ENCODE measurements at places on chromosomes 4 and X. TPM values are rescaled to one million over a fixed set of nuclear protein-coding genes. Genes with fewer than 3 reads are reported as not detected.
A peak's percentile ranks its signal among the peaks of the same experiment; 100 is the strongest.

GRCh38 chr4:6225469-6225868, 25.1 kb upstream of the JAKMIP1 start:
- DNase-seq, result no peak

DNA sequence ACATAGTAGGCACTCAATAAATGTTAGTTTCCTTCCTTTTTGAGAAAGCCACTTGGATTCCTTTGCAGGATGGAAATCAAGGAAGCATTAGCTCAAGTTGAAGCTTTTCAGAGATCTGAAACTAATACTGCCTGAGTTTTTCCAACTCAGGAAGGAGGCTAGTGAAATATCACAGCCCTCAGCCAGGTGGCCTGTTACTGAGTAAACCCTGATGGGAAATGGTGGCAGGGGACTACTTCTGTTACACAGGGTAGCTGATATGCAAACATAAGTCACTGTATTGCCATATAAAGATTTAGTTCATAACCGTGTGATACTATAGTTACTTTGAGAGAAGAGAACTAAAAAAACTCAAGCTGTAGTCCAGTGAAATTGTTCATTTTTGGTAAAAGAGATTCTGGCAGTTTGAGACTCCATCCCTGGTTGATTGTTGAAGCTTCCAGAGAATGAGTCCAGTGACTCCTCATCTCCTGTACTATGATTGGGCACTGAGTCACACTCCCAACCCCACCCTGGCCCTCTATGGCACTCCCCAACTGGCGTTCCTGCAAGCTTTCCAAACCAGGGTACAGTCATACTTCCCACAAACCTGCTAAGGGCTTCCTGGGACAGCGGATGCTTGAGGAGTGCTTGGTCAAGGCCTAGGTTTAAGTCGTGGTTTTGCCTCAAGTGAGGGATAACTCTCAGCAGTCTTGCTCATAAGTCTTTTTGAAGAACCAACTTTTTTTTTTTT, 81.8 kb downstream of the MID1IP1 start:
- DNase-seq, result no peak

Gene IQCM
- total RNA-seq, result not detected

DNA sequence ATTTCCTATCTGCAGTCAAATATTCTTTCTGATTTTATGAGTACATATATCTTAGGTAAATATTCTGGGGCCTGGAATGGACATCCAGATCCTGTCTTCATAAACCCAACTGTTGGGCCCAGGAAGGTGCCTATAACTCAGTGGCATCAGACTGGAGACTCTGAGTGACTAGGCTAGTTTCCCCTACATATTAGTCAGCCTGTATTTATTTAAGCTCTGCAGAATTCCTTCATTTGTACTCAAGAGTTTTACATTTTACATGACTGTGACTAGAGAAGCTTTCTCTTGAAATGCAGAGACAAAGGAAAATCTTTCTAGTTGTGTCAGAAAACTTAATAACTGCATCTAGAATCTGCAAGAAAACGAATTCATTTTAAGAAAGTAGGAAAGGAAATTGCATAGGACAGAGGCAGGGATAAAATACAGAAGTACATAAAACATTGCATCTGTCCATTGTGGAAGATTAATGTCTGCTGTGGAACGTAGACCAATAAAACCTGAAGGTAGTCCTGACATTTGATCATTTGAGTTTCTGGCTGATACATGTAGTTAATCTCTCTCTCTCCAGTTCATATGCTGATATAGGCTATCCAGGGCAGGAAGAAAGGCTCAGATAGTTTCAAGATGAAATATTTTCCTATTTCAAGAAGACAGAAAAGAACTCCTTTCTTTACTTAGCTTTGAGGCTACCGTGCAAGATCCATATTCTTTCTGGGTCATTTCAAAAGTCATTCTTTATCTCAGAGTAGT, 78.2 kb downstream of the OPHN1 start:
- DNase-seq, result no peak

DNA sequence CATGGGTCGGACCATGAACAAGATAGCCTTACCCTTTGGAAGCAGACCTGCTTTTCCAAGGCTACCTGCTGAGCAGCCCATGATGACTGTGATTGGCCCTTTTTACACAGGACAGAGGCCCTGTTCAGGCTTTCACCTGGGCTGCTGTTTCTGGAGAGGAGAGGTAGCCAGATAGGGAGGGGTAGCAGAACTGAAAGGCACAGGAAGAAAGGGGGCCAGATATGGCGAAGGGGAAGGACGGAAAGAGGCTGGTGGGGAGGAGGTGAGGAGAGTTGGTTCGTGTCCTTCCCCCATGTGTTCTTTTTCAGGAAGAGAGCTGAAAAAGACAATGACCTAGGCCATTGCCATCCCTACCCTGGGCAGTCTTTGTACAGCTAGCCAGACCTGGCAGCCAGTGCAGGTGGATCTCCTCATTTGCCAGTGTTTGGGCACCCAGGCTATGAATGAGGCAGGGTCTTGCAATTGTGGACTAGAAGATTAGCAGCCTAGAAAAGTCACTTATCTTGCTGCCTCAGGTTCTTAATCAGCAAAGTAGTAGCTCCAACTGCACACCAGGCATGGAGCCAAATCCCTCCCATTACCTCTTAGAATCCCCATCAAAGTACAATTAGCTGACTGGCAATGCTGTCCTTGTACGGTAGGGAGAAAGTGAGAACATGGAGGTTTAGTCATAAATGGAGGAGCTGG, 139.6 kb downstream of the AMMECR1 start:
- no peak for DNase-seq

DNA sequence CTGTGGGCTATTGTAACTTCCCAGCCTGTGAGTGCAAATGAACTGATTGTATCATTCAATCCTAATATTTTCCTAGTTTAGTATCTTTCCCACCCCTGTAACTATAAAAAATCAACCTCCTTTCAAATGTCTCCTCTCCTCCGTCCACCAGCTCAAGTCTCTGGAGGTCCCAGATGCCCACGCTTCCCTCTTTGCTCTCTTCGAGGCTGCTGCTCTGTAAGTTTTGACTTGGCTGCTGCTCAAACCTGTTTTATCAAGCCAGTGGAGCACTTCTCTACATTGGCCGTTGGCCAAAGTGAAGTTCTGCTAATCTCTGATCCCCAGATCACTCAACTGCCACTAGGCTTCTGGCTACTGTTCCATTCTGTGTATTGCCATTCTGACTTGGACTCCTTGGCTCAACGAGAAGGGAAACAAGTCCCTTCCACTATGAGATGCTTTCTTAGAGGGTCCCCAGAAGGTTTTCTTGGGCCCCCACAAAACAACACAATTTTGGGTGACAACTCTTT, 60.7 kb upstream of the RAPGEF2 start:
- no peak for DNase-seq

DNA sequence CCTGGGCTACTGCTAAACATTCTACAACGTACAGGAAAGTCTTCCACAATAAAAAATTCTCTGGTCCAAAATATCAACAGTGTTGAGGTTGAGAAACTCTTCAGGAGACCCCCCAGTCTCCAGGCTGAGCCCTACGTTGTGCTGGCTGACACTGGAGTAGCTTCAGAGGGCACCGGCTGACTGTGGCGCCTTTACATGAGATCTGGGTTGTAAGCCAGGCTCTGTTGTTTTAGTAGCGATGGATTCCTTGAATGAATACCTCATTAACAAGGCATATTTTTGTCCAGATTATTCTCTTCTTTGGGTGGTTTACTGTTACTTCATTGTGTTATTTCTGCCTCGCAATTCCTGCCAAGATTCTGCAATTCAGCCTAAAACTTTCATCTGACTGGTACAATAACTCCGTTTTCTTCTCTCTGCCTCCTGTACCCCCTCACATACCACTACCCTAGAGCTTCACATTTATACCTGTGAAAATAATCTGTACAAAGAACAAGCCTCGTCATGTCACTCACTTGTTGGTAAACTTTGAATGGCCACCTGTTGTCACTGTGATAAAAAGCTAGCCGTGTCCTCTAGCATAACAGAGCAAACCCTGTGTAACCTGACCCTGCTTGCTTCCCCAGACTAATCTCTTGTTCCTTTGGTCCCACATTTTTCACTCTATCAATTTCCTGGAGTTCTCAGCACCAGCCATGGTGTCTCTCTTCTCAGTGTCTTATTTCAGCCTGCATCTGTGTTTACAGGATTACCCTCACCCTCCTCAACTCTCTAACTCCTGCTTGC, 1476.1 kb upstream of the TENM3 start:
- no peak for DNase-seq

- DNase-seq, result no peak
These were observed 722 bp downstream of the FGF16 start for GRCh38 chrX:77447653-77448569.

Gene POU3F4
- total RNA-seq, result not detected

Gene PITX2
- total RNA-seq, result 17.4 TPM

DNA sequence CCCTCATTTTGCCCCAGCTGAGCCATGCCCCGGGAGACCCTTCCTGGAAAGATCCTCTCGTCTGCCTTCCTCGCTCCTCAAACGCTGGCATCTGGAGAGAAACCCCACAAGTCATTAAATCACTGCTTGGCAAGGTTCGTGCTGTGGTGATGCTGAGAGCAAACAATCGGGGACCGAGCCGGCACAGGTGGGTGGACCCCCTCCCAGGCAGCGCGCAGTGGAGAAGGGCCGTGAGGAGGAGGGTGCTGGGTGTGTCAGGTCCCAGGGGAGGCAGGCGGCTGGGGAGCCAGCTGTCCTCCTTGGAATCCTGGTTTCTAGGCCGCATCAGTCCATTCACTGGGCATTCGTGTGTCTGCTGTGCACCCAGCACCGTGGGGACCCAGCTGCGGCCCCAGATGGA, 64.9 kb upstream of the PSAPL1 start:
- DNase-seq, result no peak

- peak; percentile 88 for DNase-seq
These were observed 74.8 kb upstream of the MTNR1A start for GRCh38 chr4:186630128-186630527.

- no peak for DNase-seq
These were observed 92.7 kb upstream of the ARX start for GRCh38 chrX:25108481-25108880.

GRCh38 chr4:81982846-81983540, 390.8 kb downstream of the HNRNPD start:
- no peak for DNase-seq

- no peak for DNase-seq
These were observed 21.4 kb upstream of the FAM9B start for GRCh38 chrX:9055354-9055753.

DNA sequence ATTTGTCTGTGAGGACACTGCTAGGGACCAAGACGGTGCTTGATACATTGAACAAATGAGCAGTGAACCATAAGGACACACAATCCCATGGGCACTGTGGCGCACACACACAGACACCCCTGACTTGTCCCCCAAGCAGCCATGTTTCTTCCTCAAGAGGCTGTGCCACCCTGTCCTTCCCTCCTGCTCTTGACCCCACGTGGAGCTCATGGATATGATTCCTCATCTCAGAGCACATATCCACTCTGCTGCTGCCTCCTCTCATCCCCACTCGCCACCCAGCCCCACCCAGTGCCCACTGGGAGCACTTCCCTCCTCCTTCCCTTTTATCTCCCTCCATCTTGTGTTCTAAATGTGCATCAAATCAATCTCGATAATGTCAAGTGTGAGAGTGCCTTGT, 102.4 kb downstream of the PARM1 start:
- DNase-seq, result no peak

Gene FAM9C
- not detected for total RNA-seq

DNA sequence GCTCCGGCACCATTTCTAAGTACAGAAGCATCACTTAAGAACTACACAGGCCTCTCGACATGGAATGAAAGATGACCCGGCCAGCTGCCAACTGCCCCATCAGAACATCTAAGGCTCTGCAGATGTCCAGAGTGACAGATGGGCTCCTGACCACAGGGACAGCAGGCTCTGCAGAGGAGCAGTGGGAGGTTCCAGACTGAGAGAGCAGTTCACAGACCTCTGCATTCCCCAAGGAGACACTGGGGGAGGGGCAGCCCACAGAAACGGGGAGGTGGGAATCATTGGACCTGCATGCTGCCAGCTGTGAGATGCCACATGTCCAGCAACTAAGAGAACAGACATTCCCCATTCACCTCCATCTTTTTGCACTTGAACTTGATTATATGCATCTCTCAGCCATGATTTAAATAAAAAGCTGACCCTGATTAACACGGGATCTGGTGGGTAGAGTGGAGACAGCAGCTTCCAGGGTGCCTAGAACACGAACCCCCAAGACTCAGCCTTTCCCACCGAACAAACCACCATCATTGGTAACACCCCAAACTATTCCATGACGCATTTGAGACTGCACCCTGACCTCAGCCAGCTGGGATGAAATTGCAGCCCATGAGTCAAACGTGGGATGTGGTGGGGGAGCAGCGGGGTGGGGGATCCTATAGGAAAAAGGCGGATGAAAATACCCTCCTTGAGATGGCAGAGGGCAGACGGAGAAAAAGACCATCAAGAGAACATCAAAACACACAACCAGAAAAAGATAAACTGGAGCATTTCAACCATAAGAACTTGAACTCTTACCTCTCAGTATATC, 47.2 kb downstream of the AFAP1 start:
- DNase-seq, result no peak

All from esophagus muscularis mucosa (tissue), 4 donors.